ENCODE measurements at places on chromosomes 16 and 17. TPM values are rescaled to one million over a fixed set of nuclear protein-coding genes. Genes with fewer than 3 reads are reported as not detected.

DNA sequence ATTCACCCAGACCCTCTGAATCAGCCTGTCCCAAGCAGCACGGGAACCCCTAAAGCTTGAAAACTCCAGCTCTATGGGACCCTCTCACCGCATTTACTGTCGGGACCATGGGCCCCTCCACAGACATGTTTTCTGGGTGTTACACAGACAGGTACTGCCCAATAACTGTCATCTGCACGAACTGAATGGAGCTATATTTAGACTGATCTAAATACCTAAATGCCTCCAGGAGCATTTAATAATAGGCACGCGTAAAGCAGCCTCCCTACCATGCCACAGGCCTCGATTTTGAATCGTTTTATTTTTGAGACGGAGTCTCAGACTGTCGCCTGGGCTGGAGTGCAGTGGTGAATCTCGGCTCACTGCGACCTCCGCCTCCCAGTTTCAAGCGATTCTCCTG, 49.7 kb downstream of the EMP2 start:
- H3K4me3 ChIP-seq, result no peak overlapping the region
- no peaks in the 10 kb centered on the region for H3K4me1 ChIP-seq
- H3K36me3 ChIP-seq, result no peaks in the 10 kb centered on the region
- no peaks in the 10 kb centered on the region for H3K27me3 ChIP-seq
- H3K27ac ChIP-seq, result no peak overlapping the region

DNA sequence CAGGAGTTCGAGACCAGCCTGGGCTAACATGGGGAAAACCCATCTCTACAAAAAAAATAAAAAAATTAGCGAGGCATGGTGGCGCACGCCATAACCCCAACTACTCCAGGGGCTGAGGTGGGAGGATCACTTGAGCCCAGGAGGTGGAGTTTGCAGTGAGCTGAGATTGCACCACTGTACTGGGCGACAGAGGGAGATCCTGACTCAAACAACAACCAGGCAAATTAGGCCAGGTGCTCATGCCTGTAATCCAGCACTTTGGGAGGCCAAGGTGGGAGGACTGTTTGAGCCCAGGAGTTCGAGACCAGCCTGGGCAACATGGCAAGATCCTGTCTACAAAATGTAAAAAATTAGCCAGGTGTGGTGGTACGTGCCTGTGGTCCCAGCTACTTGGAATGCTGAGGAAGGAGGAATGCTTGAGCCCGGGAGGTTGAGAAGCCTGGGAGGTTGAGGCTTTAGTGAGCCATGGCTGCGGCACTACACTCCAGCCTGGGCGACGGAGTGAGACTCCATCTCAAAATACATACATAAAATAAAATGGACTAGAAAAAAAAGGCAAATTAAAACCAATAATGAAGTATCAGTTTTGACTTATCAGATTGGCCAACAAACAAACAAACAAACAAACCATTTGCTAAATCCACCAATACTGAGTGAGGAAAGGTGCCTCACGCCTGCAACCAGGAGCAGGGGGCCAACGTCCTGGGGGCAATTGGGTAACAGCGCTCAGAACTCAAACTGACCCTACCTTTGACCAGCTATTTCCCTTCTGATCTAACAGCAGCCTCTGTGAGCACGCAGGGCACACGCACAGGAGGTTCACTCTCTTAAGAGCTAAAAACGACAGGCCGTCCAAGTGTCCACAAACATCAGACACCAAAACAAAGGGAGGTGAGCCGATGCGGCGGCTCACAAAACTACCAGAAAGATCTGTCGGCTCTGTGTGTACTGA, 19.4 kb upstream of the FASN start:
- no peak for DNase-seq
- peak overlapping the region; percentile 62 for H3K4me3 ChIP-seq
- H3K27me3 ChIP-seq, result peaks cover 2% of the 10 kb centered on the region
- peaks cover 3% of the 10 kb centered on the region for H3K36me3 ChIP-seq

DNA sequence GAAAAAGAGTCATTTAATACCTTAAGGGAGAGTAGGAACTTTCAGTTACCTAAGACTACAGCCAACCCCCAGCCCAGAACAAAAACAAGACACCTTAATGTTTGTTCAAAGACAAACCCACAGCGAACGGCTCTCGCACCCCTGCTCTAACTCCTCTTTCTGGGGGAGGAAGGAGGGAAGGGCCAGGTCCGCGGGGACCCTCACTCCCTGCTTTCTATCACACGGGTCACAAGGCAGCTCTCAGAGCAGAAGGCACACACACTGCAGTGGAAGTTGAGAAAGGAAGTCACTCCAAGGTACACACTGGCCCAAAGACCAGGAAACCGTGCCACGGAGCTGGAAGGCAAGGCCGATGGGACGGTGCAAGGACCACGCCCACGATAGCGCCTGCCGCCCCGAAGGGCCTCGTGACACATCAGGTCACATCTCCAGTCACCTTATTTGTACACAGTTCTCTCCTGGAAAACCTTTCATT, 10.0 kb downstream of the LITAFD start:
- peaks cover 45% of the 10 kb centered on the region for H3K36me3 ChIP-seq
- DNase-seq, result no peak
- peak overlapping the region; percentile 58 for H3K27ac ChIP-seq
- peaks cover 7% of the 10 kb centered on the region for H3K4me1 ChIP-seq
- no peak overlapping the region for H3K4me3 ChIP-seq

DNA sequence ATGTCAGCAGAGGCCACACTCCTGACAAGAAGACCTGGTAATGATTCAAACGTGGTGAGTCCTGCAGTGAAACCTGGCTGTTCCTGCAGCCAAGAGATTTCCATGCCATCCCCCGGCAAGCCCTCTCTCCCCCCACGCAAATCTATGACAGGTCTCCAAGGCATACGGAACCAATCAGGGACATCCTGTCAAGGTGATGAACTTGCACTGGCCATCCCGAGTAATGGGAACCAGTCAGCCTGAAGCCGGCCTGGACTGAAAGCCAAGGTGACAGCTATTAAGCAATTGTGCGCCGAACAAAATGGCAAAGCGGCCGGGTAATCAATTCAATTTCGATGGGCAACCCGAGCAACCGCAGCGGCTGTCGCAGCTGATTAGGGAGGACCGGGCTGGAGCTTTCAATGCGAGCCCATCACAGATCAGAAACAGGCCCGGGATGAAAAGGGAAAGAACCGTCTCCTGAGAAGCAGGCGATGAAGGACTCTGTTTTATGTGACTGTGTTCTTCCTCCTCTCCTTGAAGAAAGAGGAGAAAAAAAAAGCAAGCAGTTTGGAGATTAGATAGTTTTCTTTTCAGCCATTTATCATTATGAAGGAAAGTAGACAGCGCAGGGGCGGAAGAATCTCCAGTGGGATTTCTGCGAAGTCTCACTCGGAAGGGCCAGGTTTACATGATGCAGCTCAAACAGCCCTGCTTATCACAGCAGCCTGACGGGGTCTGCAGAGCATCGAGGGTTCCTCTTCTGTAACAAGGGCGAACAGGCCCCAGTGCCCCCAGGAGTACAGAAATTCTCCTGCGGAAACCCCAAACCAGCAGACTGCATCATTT, 35.2 kb downstream of the TBX4 start:
- no peak for DNase-seq
- peaks cover 4% of the 10 kb centered on the region for H3K4me1 ChIP-seq
- H3K36me3 ChIP-seq, result no peaks in the 10 kb centered on the region
- no peak overlapping the region for H3K4me3 ChIP-seq

DNA sequence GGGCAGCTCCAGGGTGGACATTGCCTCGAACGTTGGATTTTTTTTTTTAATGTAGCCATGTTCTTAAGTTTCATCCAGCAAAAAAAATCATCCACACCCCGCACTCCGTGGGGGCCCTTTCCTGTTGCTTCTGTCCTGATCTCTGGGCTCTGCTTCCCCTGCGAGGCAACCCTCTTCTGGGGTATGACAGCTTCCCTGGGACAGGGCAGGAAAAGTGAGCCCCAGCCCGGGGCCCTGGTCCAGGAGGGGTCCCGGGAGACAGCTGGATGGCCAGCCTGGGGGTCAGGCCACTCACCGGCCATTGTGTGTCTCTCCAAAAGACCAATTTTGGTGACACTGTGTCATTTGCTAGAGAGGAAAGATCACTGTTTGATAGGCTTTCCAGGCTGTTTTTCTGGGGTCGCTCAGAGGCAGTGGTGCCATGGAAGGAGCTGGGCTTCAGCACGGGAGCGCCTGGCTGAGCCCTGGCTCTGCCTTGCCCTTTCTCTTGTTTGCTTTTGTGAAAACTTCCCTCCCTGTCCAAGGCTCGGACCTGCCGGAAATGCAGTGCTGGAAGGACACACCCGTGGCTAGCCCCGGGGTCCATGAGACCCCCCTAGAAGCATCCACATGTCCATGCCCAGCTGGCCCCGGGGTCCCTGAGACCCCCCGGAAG, 41.0 kb upstream of the CHMP6 start:
- peak overlapping the region; percentile 56 for H3K4me3 ChIP-seq
- peaks cover 37% of the 10 kb centered on the region for H3K36me3 ChIP-seq
- no peak overlapping the region for H3K27ac ChIP-seq
- DNase-seq, result no peak

- peaks cover 1% of the 10 kb centered on the region for H3K27me3 ChIP-seq
- peaks cover 3% of the 10 kb centered on the region for H3K4me1 ChIP-seq
- peaks cover 6% of the 10 kb centered on the region for H3K36me3 ChIP-seq
- no peak for DNase-seq
Observed at GRCh38 chr16:12679660-12680272, 123.9 kb downstream of the CPPED1 start.

- H3K4me3 ChIP-seq, result no peak overlapping the region
- H3K36me3 ChIP-seq, result peaks cover 71% of the 10 kb centered on the region
- no peak for DNase-seq
- H3K27ac ChIP-seq, result no peak overlapping the region
Observed at GRCh38 chr17:82263641-82264040, 9.9 kb downstream of the CSNK1D start.

DNA sequence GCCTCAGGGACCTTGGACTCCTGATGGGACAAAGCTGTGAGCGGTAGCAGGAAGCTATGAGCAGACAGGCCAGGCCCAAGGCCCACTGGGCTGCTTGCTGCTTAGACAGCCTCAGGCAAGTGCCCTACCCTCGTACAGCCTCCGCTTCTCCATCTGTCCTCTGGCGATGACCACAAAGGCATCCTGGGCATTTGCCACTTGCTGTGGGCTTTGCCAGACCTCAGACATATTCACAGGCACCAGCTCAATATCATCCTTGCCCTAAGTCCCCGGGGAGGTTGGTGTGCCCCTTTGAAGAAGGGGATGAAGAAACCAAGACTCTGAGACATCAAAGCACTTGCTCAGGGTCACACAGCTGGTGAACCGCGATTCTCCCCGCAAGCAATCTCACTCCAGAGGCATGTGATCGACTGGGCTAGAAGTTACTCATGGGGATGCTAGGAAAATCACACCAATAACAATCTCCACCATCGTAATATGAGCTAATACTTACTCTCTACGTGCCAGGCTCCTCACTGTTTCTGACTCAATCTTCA, 21.7 kb downstream of the PPL start:
- H3K27ac ChIP-seq, result no peak overlapping the region
- no peak for DNase-seq
- H3K4me3 ChIP-seq, result no peak overlapping the region
- no peaks in the 10 kb centered on the region for H3K4me1 ChIP-seq
- H3K27me3 ChIP-seq, result peaks cover 3% of the 10 kb centered on the region

- no peak for DNase-seq
- H3K36me3 ChIP-seq, result no peaks in the 10 kb centered on the region
- H3K4me1 ChIP-seq, result no peaks in the 10 kb centered on the region
- no peak overlapping the region for H3K27ac ChIP-seq
- no peak overlapping the region for H3K4me3 ChIP-seq
Observed at GRCh38 chr16:85281181-85281580, 168.9 kb upstream of the CIBAR2 start.

DNA sequence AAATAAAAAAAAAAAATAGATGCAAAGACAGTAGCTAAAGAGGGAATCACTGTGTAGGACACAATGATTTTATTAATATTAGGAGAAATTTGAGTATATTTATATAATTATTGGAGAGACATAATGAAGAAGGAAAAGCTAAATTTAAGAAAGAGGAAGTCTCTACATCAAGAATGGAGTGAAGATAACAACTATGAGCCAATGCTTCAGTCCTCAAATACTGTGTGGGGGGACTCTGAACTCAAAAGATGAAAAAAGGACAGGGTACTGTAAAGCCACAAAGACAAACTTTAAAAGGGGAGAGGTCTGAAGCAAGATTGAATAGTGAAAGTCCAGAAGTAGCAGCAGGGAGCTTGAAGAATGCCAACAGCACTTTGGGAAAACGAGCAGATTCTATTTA, 44.7 kb downstream of the SKAP1 start:
- H3K27ac ChIP-seq, result no peak overlapping the region
- no peak overlapping the region for H3K4me3 ChIP-seq
- no peaks in the 10 kb centered on the region for H3K4me1 ChIP-seq
- H3K36me3 ChIP-seq, result no peaks in the 10 kb centered on the region
- no peaks in the 10 kb centered on the region for H3K27me3 ChIP-seq
- no peak for DNase-seq

- no peak for DNase-seq
- no peak overlapping the region for H3K4me3 ChIP-seq
- H3K27ac ChIP-seq, result no peak overlapping the region
- no peaks in the 10 kb centered on the region for H3K4me1 ChIP-seq
Observed at GRCh38 chr16:22648141-22648540, 137.4 kb downstream of the NPIPB5 start.

DNA sequence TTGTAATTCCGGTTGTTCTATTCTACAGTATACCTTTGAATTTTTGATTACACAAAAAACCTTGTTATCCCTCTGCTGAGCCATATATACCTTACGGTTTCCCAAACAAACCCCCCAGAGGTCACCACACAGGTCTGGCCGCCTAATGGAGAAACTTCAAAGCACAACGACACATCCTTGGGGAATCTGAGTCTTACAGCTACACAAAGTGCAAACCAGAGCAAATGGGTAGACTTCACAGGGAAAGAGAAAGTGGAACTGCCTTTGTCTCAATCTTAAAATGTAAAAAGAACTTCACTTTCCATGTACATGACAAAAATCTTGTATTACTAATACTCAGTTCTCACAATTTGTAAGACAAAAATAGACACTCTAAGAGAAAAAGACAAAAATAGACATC, 2.7 kb downstream of the FBXO31 start:
- H3K27ac ChIP-seq, result no peak overlapping the region
- peak overlapping the region; percentile 9 for H3K4me3 ChIP-seq
- peaks cover 21% of the 10 kb centered on the region for H3K27me3 ChIP-seq
- DNase-seq, result no peak
- H3K36me3 ChIP-seq, result no peaks in the 10 kb centered on the region
- peaks cover 7% of the 10 kb centered on the region for H3K4me1 ChIP-seq

Gene ADAMTS18
- total RNA-seq, result 0.69 TPM

Gene SOX8
- 4.3 TPM for total RNA-seq

Gene OMG
- total RNA-seq, result not detected

Gene CCL3
- total RNA-seq, result not detected

Gene NDUFAF8
- 31.2 TPM for total RNA-seq

Gene SPN
- total RNA-seq, result 1.5 TPM

Gene GNAO1
- 0.69 TPM for total RNA-seq

Gene SDR42E2
- 0.10 TPM for total RNA-seq

Gene KCNJ2
- total RNA-seq, result 29.4 TPM
